ENCODE measurements at places on chromosomes 12 and 14. TPM values are rescaled to one million over a fixed set of nuclear protein-coding genes. Genes with fewer than 3 reads are reported as not detected.

The FGF23 gene
- total RNA-seq: not detected

The RAPGEF3 gene
- 44.5 TPM for total RNA-seq

- H3K27me3 ChIP-seq: peaks cover 59% of the 10 kb centered on the region
- peak overlapping the region; percentile 38 for H3K4me3 ChIP-seq
- H3K4me1 ChIP-seq: peaks cover 63% of the 10 kb centered on the region
- H3K27ac ChIP-seq: no peak overlapping the region
- DNase-seq: no peak
Observed at GRCh38 chr12:49093792-49094159, 825 bp downstream of the DHH start.

- H3K4me3 ChIP-seq: no peak overlapping the region
- peaks cover 23% of the 10 kb centered on the region for H3K4me1 ChIP-seq
- H3K36me3 ChIP-seq: no peaks in the 10 kb centered on the region
- DNase-seq: no peak
- no peak overlapping the region for H3K27ac ChIP-seq
- no peaks in the 10 kb centered on the region for H3K27me3 ChIP-seq
Observed at GRCh38 chr12:565161-565560, 98.1 kb downstream of the NINJ2 start.

- no peaks in the 10 kb centered on the region for H3K36me3 ChIP-seq
- no peak overlapping the region for H3K27ac ChIP-seq
- H3K27me3 ChIP-seq: peaks cover 51% of the 10 kb centered on the region
- peaks cover 39% of the 10 kb centered on the region for H3K4me1 ChIP-seq
- no peak overlapping the region for H3K4me3 ChIP-seq
Observed at GRCh38 chr12:49294086-49294803, 702 bp upstream of the PRPH start.

The PMEL gene
- 1.2 TPM for total RNA-seq

- no peak overlapping the region for H3K27ac ChIP-seq
- no peaks in the 10 kb centered on the region for H3K36me3 ChIP-seq
- DNase-seq: no peak
- H3K4me1 ChIP-seq: no peaks in the 10 kb centered on the region
- no peaks in the 10 kb centered on the region for H3K27me3 ChIP-seq
- H3K4me3 ChIP-seq: no peak overlapping the region
Observed at GRCh38 chr14:98119739-98120138, 1152.3 kb downstream of the BCL11B start.

- H3K27me3 ChIP-seq: no peaks in the 10 kb centered on the region
- DNase-seq: no peak
- no peaks in the 10 kb centered on the region for H3K4me1 ChIP-seq
- H3K36me3 ChIP-seq: no peaks in the 10 kb centered on the region
- no peak overlapping the region for H3K27ac ChIP-seq
Observed at GRCh38 chr12:51524386-51524901, 66.6 kb upstream of the SCN8A start.

GRCh38 chr12:52912711-52913430 is 8.0 kb upstream of the KRT8 start:
- H3K4me1 ChIP-seq: peaks cover 2% of the 10 kb centered on the region
- no peak overlapping the region for H3K27ac ChIP-seq
- no peaks in the 10 kb centered on the region for H3K27me3 ChIP-seq
- DNase-seq: no peak
- no peak overlapping the region for H3K4me3 ChIP-seq
- no peaks in the 10 kb centered on the region for H3K36me3 ChIP-seq

- no peak for DNase-seq
- H3K4me1 ChIP-seq: no peaks in the 10 kb centered on the region
- H3K27ac ChIP-seq: no peak overlapping the region
- no peak overlapping the region for H3K4me3 ChIP-seq
- H3K36me3 ChIP-seq: no peaks in the 10 kb centered on the region
Observed at GRCh38 chr12:10031321-10031720, 839 bp downstream of the CLEC9A start.

GRCh38 chr12:130128790-130129735 is 33.2 kb upstream of the FZD10 start:
- no peak overlapping the region for H3K4me3 ChIP-seq
- H3K4me1 ChIP-seq: no peaks in the 10 kb centered on the region
- no peaks in the 10 kb centered on the region for H3K27me3 ChIP-seq
- no peak for DNase-seq
- no peaks in the 10 kb centered on the region for H3K36me3 ChIP-seq

The SLC16A7 gene
- 13.3 TPM for total RNA-seq

The ACOT6 gene
- total RNA-seq: not detected

DNA sequence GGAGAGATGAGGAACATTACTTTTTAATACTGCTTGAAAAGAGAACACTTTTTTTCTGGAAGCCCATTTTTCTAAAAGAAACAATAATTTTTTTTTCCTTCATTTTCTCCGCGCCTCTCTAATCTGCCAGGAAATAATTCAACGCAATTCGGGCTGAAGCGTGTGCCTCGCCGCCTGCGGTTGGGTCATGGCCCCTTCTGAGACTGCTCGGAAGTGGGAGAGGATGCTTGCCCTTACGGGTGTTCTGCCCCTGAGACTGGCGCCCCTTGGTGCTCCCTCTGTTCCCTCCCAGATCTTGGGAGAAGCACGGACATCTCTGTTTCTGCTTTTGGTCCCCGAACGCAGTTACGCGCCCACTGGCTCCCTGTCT is 332 bp upstream of the TBC1D30 start:
- H3K4me1 ChIP-seq: peaks cover 27% of the 10 kb centered on the region
- no peaks in the 10 kb centered on the region for H3K36me3 ChIP-seq
- no peak for DNase-seq
- peak overlapping the region; percentile 54 for H3K4me3 ChIP-seq
- no peak overlapping the region for H3K27ac ChIP-seq
- peaks cover 48% of the 10 kb centered on the region for H3K27me3 ChIP-seq

Data from lower lobe of right lung (tissue), 2 donors.